ENCODE measurements at places on chromosomes 5 and 9.

GRCh38 chr5:176883700-176884570 is 15.2 kb downstream of the HK3 start:
- H3K27me3 ChIP-seq, result peaks cover 7% of the 10 kb centered on the region
- no peaks in the 10 kb centered on the region for H3K36me3 ChIP-seq
- H3K4me1 ChIP-seq, result no peaks in the 10 kb centered on the region
- H3K27ac ChIP-seq, result no peak overlapping the region
- H3K4me3 ChIP-seq, result no peak overlapping the region
- DNase-seq, result peak; percentile 32

- no peak overlapping the region for H3K4me3 ChIP-seq
- no peaks in the 10 kb centered on the region for H3K27me3 ChIP-seq
- no peaks in the 10 kb centered on the region for H3K4me1 ChIP-seq
- H3K36me3 ChIP-seq, result peaks cover 82% of the 10 kb centered on the region
These were observed 12.0 kb downstream of the SAR1B start for GRCh38 chr5:134620634-134621033.

DNA sequence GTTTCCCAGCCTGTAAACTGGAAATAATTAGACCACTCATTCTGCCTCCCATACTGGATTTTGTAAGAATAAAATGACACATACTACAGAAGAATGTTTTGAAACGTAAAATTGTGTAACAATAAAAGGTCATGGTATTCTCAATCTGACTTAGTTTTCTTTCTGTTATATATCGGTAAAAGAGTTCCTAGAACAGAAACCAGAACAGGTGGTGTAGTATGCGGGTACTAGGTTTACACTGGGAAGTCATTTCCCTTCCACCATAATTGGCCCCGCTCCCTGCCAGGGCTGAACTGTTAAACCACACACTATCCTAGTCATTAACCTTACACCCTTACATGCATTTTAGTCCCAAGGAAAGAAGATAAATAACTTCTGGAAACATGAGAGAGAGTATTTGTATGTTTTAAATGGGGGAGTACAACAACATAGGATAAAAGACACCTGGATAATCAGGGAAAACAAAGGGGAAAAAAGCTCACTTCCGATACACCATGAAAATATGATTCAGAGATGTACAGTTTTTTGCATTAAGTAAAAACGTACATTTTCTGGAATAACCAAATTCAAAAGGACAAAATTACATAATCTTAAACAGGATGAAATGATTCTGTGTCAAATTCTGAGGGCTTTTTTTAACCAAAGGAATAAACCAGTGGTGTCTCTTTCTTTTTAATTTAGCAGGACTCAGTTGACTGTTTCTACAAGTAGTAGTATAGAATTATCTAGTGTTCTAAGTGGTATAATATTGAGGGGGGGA is 199.7 kb downstream of the GLIS3 start:
- no peak for DNase-seq
- H3K4me3 ChIP-seq, result no peak overlapping the region
- no peaks in the 10 kb centered on the region for H3K4me1 ChIP-seq
- no peaks in the 10 kb centered on the region for H3K27me3 ChIP-seq

DNA sequence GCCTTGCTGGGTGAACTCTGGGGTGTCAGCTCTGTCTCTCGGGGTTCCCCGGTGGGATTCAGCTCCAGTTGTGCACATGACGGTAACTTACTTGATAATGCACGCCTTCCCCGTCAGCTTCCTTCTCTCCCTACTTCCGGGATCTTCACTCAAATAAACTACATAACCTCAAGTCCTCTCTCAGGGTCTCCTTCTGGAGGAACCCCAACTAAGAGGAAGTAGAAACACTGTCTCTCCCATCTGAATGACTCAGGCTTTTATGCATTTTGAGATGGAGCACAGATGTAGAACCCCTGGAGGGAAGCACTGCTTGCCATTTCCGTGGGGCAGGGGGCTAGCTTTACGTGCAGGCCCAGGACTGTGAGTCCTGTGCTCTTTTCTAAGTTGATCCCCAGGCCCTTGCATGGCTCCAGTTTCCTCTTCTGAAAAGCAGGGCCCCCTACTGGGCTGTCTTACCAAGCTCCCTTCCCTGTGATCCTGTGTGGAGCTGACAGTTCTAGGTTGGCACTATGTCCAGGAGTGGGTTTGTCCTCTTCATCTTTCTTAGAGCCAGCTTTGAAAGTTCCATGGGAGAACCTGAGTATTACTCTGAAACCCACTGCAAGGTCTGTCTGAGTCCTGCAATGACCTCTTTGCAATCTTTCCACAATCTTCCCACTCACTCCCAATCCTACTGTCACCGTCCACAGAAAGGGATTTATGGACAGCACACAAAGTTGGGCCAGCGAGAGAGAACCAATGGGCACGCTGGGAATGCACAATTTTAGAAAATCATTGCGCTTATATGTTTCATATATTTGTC is 17.7 kb downstream of the S1PR3 start:
- no peak for DNase-seq
- H3K4me1 ChIP-seq, result no peaks in the 10 kb centered on the region
- H3K4me3 ChIP-seq, result no peak overlapping the region
- no peaks in the 10 kb centered on the region for H3K36me3 ChIP-seq
- no peaks in the 10 kb centered on the region for H3K27me3 ChIP-seq

DNA sequence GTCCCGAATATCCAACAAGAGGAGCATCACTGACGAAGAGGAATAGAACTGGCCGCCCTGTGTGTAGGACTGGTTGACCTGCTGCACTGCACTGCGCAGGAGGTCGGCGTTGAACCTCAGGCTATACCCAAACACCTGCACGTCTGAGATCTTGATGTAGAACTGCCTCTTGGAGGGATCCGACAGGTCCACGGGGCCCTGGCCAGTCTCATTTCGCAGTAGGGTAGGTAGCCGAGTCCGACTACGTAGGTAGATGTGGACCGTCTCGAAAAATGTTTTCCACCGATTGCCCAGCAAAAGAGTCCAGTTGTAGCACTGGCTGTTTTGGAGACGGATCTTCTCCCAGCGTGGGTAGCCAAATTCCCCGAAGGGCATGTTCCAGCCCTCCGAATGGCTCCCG is 202.0 kb downstream of the BRINP1 start:
- DNase-seq, result no peak
- H3K27me3 ChIP-seq, result no peaks in the 10 kb centered on the region
- H3K4me3 ChIP-seq, result no peak overlapping the region
- H3K36me3 ChIP-seq, result no peaks in the 10 kb centered on the region

- H3K27me3 ChIP-seq, result no peaks in the 10 kb centered on the region
- no peak overlapping the region for H3K27ac ChIP-seq
- H3K4me3 ChIP-seq, result no peak overlapping the region
- H3K4me1 ChIP-seq, result peaks cover 38% of the 10 kb centered on the region
These were observed 61.0 kb downstream of the ARL15 start for GRCh38 chr5:54249210-54250028.

DNA sequence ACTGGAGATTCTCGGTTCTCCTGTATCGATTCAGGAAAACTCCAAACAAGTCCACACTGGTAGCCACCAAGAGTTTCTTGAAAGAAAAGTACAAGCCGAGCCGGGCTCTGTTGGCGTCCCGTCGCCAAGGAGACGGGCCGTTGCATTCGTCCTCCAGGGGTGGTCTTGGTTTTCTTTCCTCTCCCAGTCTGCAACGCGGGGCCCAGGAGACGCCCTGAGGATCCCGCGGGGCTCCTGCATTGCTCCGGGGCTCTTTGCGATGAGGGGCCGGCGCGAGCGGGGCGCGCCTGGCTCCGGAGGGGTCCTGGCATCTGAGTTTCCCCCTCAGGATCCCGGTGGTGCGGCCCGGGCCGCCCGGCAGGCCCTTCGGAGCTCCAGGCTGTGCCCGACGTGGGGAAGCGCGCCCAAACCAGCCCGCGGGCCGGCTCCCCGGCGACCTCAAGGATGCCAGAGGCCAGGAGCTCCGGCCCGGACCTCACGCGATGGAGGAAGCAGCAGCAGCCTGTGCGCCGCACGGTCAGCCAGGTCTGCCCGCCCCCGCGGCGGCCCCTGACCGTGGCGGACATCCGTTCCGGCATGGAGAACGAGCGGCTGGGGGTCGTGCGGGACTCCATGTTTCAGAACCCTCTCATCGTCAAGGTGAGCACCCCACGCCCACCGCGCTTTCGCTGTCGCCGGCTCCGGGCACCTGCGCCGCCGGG is at the start of gene CFAP77:
Gene CFAP77 (plus strand): TSS at position 384 of the 701 bp plus-strand sequence. CDS start 61 bp downstream, at position 445.
- DNase-seq, result peak; percentile 64
- H3K36me3 ChIP-seq, result no peaks in the 10 kb centered on the region
- H3K4me1 ChIP-seq, result peaks cover 37% of the 10 kb centered on the region
- H3K27ac ChIP-seq, result no peak within 1 kb of the TSS
- H3K4me3 ChIP-seq, result peak within 1 kb of the TSS; percentile 58

GRCh38 chr5:133845271-133845670 is 123.2 kb downstream of the C5orf15 start:
- no peaks in the 10 kb centered on the region for H3K36me3 ChIP-seq
- no peak overlapping the region for H3K27ac ChIP-seq
- no peak for DNase-seq
- no peaks in the 10 kb centered on the region for H3K4me1 ChIP-seq
- H3K4me3 ChIP-seq, result no peak overlapping the region

GRCh38 chr5:14551211-14551610 is 30.4 kb upstream of the OTULINL start:
- H3K4me3 ChIP-seq, result no peak overlapping the region
- no peaks in the 10 kb centered on the region for H3K4me1 ChIP-seq
- DNase-seq, result no peak
- H3K36me3 ChIP-seq, result no peaks in the 10 kb centered on the region

- H3K27me3 ChIP-seq, result peaks cover 9% of the 10 kb centered on the region
- DNase-seq, result peak; percentile 69
- H3K27ac ChIP-seq, result peak overlapping the region; percentile 73
- H3K36me3 ChIP-seq, result no peaks in the 10 kb centered on the region
- H3K4me3 ChIP-seq, result peak overlapping the region; percentile 61
- H3K4me1 ChIP-seq, result no peaks in the 10 kb centered on the region
These were observed 1.1 kb upstream of the BNC2 start for GRCh38 chr9:16871336-16872151.

GRCh38 chr5:130462516-130462915 is 558.3 kb downstream of the CHSY3 start:
- H3K4me1 ChIP-seq, result no peaks in the 10 kb centered on the region
- no peaks in the 10 kb centered on the region for H3K27me3 ChIP-seq
- no peak overlapping the region for H3K4me3 ChIP-seq

- DNase-seq, result peak; percentile 66
- no peaks in the 10 kb centered on the region for H3K36me3 ChIP-seq
- H3K4me3 ChIP-seq, result peak overlapping the region; percentile 81
These were observed 483 bp downstream of the G3BP1 start for GRCh38 chr5:151772029-151772845.

DNA sequence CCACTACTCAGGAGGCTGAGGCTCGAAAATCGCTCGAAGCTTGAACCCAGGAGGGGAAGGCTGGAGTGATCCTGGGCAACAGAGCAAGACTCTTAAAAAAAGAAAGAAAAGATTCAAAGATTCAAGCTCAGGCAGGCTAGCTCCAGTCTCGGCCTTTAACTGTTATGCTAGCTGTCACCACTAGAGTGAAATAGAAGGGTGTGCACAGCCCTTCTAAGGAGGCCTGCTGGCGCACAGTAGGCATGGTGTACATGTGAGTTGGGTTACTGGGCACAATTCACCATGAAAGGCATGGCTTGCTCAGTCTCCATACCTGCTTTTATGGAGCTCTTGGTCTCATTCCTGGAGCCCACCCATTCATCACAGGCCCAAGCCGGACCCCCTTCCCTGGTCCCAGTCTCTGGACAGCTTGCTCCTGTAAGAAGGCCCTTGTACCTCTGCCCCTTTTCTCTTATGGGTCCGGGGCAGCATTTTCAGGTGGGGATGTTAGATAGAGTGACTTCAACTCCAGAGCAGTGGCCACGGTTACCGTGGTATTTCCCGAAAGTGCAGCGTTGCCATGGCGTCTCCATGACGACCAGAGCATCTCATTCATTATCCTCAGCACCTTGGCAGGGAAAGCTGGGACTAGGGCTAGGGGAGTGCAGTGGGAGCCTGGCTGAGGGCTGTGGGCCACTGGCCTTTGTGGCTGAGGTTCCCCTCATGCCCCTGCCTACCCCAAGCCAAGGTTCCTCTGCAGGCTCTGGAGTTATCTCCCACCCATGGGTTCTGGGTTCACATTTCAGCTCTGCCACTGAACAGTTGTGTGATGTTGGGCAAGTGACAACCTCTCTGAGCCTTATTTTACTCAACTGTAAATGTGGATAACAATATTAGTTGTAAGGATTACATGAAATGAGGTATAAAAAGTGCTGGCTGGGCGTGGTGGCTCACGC is 5.7 kb downstream of the NDST1 start:
- no peak for DNase-seq
- peaks cover 1% of the 10 kb centered on the region for H3K36me3 ChIP-seq
- H3K27me3 ChIP-seq, result no peaks in the 10 kb centered on the region
- peaks cover 98% of the 10 kb centered on the region for H3K4me1 ChIP-seq
- no peak overlapping the region for H3K4me3 ChIP-seq

DNA sequence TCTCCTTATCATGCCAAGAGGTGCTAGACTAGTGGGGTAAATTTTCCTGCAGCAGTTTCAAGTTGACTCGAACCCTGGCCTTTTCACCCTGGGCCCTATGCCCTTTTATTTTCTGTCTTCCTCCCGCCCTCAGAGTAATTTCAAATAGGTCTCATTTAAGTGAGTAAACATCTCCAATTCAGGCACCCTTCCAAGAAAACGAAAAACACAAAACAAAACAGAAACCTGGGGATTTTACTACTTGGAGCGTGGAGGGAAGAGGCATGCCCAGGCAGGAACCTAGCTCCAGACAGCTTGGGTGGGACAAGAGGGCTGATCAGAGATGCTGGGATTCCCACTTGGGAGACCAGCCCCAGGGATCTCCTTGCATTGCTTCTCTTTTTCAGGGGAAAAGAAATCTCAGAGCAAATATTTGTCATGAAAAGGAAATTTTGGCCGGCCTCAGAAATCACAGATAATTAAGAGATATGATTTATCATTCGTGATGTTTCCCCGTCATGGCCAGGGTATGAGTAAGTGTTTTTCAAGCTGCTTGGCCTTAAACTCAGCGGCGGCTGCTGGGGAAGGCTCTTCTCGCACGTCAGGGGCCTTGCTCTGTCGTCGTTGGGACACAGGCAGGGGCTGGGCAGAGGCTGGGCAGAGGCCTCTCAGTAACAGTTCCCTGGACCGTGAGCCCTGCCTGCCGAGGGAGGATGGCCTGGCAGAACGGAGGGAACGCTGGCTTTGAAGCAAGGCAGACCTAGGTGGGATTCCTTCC is 248.6 kb upstream of the KLF4 start:
- peaks cover 33% of the 10 kb centered on the region for H3K4me1 ChIP-seq
- H3K27me3 ChIP-seq, result peaks cover 3% of the 10 kb centered on the region
- no peak for DNase-seq
- peak overlapping the region; percentile 61 for H3K27ac ChIP-seq
- H3K36me3 ChIP-seq, result no peaks in the 10 kb centered on the region
- H3K4me3 ChIP-seq, result no peak overlapping the region

- no peak for DNase-seq
- no peaks in the 10 kb centered on the region for H3K36me3 ChIP-seq
- no peaks in the 10 kb centered on the region for H3K27me3 ChIP-seq
- H3K4me1 ChIP-seq, result no peaks in the 10 kb centered on the region
These were observed 5.7 kb upstream of the RPS23 start for GRCh38 chr5:82283893-82284292.

Data from lower lobe of right lung (tissue), 2 donors.